ENCODE measurements at places on chromosomes 4 and X.

DNA sequence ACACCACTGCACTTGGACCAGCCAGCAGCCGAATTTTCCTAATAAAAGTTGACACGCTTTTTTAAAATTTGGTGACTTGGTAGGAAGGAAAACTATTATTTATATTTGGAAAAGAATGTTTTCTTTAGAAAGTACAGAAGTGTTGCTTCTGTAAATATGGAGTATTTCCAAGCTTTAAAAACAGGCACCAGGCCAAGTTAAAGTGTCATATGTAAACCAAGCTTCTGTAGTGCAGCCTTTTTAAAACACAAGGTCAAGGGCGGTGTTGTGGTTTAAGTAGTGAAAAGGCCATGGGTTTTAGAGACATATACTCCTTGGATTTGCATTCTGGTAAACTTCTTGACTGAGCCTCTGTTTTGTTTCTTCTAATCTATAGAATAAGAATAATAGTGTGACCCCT is 62.7 kb downstream of the TRIM2 start:
- no peak for DNase-seq

- DNase-seq, result no peak
Measured at GRCh38 chr4:16011173-16011572, 48.2 kb upstream of the FGFBP2 start.

- DNase-seq, result no peak
Measured at GRCh38 chrX:44690129-44690528, 147.5 kb upstream of the FUNDC1 start.

DNA sequence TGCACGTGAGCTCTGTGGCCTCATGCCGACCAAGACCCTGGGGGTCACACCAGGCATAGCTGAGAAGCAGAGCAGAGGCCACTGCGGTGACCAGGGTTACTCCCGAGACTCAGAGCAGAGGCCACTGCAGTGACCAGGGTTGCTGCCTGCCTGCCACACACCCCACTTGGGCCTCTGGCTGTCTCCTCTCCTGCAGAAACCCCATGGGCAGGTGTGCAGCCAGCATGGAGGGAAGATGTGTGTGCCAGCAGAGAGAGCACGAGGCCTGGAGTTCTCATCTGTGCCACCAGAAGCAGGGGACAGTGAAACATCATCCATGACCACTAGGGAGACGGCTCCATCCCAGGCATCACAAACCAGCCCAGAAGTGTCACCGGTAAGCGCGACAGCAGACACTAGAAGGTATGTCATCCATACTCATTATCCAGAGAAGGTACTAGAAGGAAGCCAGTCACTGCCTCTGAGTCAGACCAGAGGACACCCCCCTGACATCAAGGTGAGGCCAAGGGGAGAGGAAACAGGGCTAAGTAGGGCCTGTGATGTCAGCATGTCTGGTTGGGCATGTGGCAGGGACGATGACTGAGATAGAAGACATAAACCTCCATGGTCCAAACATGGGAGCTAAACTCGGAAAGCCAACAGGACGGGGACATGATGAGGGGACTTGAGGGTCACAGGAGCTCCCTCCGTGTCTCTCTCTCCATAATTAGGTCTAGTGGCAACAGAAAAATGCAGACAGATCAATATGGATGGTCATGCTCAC is 24.2 kb upstream of the SPON2 start:
- no peak for DNase-seq

DNA sequence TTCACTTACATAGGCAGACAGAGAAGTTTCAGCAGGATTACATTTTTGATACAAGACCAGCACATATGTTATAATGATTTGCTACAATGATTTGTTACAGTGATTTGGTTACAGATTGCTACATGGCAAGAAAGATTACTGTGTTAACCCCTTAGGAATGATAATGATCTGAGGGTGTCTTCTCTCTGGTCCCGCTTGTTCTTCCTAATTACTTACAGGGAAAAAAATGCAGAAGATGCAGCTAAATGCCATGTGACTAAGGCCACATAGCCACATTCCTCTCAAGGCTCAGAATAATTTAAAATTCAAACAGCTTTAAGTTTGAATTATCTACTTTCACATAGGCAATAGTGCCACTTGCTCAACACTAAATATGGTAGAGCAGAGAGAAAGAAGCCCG is 9.7 kb upstream of the LAP3 start:
- DNase-seq, result no peak

DNA sequence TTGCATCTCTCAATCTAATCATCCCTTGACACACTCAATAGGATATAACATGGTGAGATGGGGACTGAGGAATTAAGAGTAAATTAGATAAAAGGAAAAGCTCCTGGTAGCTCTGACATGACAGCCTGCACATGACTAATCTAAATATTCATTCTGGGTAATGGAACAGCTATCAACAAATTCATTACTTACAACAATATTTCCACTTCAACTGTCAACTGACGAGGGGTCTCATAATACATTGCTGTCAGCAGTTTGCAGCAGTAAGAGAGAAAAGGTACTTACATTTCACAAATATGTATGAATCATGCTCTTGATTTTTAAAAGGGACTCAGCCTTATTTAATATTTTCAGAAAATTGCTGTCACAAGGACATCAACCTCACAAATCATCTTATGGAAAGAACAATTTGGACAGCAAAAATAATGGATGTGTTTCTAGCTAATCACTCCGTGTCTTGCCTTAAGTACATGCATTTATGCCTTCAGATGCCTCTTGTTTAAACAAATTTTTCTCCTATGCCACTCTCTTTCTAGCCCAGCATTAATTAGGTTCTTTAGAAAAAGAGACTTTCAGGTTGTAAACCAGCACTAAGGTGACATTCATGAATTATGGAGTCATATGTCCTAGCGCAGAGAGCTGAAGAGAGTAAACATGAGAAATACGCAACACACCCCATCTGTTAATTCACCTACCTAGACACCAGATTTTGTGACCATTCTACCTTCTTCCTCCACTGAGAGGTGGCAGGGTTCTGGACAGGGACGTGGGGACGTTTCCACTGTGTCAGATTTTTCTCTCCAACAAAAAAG is 99.6 kb upstream of the TMEM150C start:
- no peak for DNase-seq

GRCh38 chrX:37607243-37607642 is 35.8 kb downstream of the LANCL3 start:
- no peak for DNase-seq

DNA sequence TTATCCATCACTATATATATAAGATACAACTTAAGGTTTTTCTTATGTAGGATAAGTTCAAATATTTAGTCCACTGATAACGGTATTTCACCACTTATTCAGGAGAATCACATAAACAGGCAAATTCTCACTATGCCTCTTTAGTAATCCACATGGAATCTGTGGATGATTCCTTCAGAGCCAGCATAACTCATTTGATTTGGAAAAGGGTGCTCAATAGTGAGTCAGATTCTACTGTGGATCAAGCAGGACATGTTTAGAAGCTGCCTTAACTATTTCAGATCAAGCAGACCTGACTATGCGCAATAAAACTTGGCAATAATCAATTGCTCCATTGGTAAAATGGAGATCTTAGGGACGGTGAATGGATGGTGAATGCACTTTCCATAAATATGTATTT is 184.1 kb downstream of the CBR4 start:
- DNase-seq, result no peak

- DNase-seq, result peak; percentile 78
Measured at GRCh38 chr4:16225167-16225862, 956 bp downstream of the TAPT1 start.

GRCh38 chrX:136192839-136193414 is 45.6 kb downstream of the FHL1 start:
- peak; percentile 21 for DNase-seq

GRCh38 chrX:150365051-150365989 is 2.2 kb downstream of the MAMLD1 start:
- DNase-seq, result peak; percentile 68

- no peak for DNase-seq
Measured at GRCh38 chrX:139739138-139739537, 31.2 kb upstream of the MCF2 start.

GRCh38 chr4:174225349-174226049 is 58.0 kb downstream of the FBXO8 start:
- no peak for DNase-seq

DNA sequence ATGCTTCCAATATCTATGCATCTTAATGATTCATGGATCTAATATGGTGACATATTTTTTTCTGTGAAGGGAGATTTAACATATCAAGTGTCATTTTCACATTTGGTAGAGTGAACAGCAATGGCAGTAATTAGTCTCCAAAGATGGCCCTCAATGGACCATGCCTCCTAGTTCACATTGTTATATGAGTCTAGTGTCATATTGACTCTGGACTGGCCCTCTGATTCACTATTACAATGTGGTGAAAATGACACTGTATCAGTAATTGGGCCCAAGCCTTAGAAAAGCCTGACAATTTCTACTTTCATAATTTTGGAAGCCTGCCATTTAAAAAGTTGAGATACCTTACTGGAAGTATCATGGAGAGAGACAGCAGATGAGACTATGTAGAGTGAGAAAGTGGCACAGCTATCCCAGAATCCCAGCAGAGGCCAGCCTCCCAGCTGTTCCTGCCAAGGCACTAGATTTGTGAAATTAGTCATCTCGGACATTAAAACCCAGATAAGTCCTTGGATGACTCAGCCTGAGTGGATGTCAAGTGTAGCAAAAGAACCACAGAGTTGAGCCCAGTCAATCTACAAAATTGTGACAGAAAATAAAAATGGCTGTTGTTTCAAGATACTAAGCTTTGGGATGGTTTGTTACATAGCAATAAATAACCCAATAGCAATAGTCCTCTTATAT is 68.4 kb downstream of the ARHGEF38 start:
- DNase-seq, result peak; percentile 8

DNA sequence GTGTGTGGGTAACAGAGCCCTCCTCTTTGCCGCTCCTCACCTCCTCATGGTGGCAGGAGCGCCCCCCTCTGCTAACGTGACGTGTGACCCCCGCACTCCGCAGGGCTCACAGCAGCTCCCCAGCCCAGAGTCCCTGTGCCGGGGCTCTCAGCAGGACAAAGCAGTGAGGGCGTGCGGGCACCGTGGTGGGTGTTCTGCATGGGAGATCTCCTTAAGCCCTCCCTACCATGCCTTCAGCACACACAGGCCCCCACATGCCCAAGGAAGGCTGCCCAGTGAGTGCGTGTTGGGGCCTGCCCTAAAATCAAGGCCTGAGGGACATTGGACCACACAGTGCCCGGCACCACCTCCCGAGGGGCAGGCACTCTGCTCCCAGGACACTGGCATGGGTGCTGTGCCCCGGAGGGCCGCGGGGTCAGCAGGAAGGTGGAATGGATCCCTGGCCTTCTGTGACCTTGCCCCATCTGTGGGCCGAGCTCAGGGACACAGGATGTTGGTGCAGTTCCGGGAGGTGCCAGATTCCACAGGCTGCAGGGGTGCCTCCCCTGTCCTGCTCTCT is 10.1 kb downstream of the PSAPL1 start:
- no peak for DNase-seq

DNA sequence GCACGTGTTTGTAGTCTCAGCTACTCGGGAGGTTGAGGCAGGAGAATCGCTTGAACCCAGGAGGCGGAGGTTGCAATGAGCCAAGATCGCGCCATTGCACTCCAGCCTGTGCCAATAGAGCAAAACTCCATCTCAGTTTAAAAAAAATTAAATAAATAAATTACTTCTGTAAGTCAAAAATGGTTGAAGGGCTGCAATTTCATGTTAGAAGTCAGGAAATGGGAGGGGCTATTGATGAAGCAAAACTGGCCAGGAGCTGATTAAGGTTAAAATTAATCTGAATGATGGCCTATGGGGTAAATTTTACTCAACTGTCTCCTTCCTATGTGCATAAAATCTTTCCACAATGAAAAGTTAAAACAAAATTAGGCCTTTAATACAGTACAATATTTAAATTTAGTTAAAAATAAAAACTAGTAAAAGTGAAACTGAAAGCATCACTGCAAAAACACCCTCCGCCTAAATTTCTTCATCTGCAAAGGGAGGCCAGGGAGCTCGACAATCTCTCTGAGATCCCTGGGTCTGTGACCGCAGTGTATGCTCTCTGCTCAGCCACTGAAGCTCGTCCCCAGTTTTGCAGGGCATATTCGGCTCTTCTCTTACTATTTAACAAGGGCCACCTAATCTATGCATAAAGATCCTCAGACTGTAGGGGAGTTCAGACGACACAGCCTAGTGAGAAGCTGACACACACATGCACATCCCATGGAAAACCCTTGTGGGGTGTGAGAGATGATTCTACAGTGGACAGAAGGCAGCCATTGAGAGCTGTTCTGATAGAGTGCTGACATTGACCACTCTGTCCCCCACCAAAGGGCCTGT is 57.2 kb downstream of the IRF2 start:
- peak; percentile 72 for DNase-seq

- DNase-seq, result no peak
Measured at GRCh38 chrX:149079805-149080406, 425.2 kb downstream of the IDS start.

DNA sequence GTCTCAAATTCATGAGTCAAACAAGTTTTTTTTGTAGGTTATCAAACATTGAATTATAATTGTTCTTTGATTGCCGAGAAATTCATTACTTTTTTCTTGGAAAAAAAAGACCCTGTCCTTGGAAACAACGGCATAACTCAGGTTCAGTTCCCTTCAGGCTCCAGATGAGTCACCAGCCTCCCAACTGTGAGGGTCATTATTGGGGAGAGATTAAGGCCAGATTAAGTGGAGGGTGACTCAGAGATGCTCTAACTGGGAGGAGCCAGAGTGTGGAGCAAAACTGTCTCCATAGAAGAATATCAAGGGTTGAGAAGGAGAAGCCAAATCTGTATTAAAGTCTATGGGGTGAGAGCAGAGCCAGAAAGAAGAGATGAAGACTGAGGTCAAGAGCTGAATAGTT is 9.6 kb downstream of the ADGRG4 start:
- peak; percentile 5 for DNase-seq
